Muscle of back (tissue), 13 donors: ENCODE measurements at places on chromosomes 1 and 21. TPM values are rescaled to one million over a fixed set of nuclear protein-coding genes. Genes with fewer than 3 reads are reported as not detected.
A peak's percentile ranks its signal among the peaks of the same experiment; 100 is the strongest.

Gene TFF2
- not detected for polyA plus RNA-seq

Gene BTBD8
- polyA plus RNA-seq: 1.4 TPM

DNA sequence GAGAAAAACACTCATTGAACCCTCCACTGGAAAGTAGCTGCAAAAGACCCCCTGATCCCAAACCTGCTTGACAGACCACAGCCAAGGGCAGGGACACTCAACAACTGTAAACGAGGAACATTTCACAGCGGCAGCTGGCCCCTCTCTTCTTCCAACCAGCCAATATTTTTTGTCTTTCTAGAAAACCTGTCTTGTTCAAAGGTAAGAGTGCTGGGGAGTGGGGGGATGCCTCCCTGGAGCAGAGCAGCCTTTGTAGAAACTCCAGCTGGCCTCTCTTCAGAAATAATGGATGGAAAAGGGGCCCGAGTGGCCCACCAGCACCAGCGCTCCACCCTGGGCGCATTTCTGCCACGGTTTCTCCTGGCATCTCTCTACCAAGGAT lies 384.0 kb downstream of the RRAGC start:
- DNase-seq: no peak

DNA sequence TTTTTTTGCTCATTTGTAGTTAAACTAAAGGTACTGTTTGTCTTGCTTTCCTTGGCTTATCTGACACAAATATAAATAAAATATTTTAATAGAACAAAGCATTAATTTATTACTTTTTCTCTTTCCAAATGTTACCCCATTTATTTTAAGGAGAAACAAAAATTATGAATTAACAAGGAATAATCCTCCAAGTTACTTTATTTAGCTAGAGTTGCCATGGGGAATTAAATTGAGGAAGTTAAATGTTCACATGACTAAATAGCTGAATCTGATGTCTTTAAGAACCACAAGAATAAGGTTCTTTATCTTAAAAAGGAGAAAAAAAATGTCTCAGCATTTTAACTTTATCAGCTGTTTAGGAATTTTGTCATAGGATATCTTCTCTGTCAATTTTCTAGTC lies 12.3 kb downstream of the ATG4C start:
- DNase-seq: no peak

DNA sequence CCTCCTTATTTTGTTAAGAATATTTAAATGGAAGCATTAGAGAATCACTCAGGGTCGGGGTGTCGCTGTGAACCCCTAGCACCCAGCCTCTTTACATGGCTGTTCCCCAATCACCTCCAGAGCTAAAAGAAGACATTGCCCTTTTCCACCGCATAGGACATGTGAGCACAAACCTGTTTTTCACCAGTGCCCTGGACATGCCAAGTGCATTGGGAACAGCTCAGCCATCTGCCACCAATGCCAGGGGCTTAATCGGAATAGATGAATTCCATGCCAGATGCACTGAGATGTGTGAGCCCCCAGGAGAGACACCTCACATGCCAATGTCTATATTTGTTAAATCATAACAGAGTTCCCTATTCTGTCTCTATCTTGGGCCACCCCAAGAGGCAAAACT lies 33.3 kb downstream of the EIF2D start:
- DNase-seq: no peak

Gene HPCA
- 1.2 TPM for polyA plus RNA-seq

DNA sequence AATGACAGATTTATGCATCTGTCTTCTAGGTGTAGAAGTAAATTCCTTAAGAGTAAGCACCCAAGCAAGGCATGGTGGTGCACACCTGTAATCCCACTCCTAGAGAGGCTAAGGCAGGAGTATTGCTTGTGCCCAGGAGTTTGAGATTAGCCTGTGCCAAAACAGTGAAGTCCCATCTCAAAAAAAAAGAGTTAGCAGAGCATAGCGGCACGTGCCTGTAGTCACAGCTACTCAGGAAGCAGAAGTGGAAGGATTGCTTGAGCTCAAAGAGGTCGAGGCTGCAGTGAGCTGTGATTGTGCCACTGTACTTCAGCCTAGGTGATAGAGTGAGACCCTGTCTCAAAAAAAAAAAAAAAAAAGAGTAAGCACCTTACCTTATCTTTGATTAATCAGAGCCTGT lies 15.1 kb upstream of the TIPRL start:
- no peak for DNase-seq

DNA sequence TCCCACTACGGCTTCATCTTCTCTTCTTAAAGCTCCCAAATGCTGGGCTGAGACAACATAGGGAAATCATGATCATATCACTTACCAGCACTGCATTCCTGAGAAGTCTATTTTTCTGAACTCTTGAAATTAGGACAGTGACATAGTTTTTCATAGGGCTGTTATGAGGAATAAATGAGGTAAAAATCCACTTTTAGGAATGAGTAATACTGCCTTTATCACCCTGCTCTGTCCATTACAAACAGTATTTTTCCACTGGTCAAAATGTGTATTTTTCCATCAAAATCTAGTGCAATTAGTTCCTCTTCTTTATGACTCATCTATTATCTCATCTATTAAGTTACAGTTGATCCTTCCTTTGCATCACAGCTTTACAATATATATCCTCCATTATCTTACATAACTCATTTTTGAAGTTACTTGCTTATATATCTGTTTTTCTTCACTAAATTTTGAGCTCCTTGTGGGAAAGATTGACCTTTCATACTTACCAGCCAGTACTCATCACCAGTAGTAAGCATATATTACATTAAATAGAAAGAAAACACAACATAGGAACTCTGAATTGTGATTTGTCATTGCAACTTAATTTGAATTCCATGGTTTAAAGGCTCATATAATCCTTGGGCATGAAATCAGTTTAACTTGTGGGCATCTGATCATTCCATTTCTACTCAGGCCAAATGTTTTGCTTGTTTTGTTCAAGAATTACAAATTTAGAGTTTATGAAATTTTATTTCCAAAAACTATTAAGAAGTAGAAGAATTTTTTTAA lies 37.1 kb downstream of the PRRX1 start:
- no peak for DNase-seq

Gene CRNN
- not detected for polyA plus RNA-seq

Gene PBXIP1
- polyA plus RNA-seq: 123 TPM

DNA sequence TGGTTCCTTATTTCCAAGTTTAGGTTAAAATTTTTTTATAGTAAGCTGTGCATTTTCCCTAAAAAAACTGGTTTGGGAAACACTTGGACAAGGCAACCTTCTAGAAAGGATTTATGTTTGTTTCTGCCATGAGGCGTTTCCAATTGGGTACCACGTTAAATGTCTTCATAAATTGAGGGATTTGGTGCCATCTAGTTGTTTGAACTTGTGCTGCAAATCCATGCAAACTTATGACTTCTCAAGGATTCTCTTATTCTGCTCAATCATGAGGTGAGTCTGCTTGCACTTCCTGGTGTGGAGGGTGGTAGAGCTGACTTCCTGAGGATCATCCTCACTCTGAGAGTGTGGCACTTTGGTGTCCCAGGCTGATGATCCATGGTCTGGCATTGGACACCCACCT lies 123.3 kb downstream of the PCNX2 start:
- no peak for DNase-seq

Gene RRP15
- polyA plus RNA-seq: 21.5 TPM

GRCh38 chr1:199945591-199945990 lies 81.9 kb upstream of the NR5A2 start:
- no peak for DNase-seq

GRCh38 chr1:65946960-65947359 lies 154.3 kb downstream of the PDE4B start:
- DNase-seq: no peak

DNA sequence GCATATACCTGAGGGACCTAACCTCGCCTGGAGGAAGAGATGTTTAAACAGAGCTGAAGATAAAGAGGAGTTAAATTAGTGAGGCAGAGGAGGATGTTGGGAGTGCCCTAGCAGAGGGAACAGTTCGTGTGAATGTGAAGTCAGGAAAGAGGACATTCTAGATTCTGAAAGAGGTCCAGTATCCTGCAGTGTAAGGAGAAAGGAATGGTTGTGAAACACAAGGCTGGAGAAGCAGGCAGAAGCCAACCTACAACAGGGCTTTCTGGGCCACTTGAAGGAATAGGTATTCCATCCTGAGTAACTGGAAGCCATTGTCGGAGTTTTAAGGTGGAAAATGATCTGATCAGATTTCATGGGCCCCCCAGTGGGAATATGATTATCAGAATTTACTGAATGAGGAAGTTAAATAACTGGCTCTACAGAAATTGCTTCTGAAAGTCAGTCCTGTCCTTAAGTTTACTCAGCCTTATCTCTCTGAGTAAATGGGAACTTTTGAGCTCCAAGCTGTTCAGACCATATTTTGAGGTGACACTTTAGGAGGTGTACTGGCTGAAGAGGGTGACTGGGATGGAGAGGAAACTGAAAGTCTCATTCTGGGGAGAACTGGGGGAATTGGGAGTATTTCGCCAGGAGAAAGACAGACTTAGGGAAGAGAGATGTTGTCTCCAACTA lies 24.4 kb upstream of the FAAH start:
- no peak for DNase-seq

- DNase-seq: no peak
These were observed 39.1 kb upstream of the NHLH2 start for GRCh38 chr1:115879977-115880376.

- DNase-seq: no peak
These were observed 27.5 kb upstream of the IGSF21 start for GRCh38 chr1:18079941-18080735.

GRCh38 chr21:25409978-25410377 lies 197.3 kb downstream of the MRPL39 start:
- DNase-seq: no peak

DNA sequence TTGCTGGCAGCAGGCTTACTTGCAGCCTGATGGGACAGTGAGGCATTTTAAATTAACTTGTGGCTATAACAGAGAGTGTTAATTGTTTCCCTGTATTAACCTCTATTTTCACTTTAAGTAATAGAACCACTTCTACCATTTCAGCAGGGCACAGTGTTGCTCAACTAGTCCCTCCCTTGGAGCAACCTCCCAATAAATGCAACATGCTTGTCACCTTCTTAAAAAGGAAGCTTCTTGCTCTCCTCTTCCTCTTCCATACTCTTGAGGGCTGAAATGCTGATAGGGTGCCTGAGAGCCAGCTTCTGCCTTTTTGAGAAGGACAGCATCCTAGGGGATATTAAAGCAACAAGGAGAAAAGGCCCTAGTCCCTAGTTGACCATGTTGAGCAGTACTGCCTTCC lies 52.1 kb downstream of the C4BPA start:
- no peak for DNase-seq

GRCh38 chr1:175862408-175862807 lies 119.0 kb upstream of the TNR start:
- no peak for DNase-seq

- no peak for DNase-seq
These were observed 45.2 kb downstream of the LYST start for GRCh38 chr1:235821361-235821981.

DNA sequence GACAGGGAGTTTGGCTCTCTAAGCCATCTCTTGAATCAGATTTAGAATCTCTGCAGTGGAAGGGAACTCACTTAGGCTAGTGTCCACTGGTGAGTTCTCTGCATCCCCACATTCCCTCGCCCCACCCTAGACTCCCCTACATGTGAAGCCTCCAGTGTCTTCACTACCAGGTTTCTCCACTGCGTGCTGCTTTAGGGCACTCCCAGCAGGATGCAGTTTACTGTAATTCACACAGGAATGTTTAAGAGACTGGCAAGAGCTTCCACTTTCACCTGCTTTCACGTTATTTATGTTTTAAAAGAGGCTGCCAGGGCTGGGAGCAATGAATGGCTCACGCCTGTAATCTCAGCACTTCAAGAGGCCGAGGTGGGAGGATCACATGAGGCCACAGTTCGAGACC lies 60.2 kb downstream of the KAZN start:
- no peak for DNase-seq

DNA sequence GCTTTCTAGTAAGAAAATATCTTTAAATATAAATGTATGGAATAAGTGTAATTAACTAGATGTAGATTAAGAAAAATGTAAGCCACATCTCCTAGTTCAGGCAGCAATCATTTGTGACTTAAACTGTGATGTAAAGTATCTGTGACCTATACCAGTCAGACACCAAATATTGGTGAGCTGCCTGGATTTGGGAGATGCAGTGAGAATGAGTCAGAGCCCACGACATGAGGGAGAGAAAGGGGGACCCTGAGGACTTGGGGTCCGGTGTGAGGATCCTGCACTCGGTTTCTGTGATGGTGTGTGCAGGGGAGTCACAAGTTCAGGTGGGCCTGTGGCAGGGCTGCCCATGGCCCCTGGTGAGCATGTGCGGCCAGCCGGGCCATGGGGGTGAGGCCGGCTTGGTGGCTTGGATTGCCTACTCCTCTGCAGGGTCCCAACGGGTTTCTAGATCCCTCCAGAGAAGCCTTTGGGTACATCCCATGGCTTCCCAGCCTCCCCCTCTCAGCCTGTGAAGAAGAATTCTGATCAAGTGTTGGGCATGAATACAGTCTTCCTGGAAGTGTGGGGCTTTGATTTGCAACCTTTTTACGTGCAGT lies 19.0 kb upstream of the ABCG1 start:
- no peak for DNase-seq

DNA sequence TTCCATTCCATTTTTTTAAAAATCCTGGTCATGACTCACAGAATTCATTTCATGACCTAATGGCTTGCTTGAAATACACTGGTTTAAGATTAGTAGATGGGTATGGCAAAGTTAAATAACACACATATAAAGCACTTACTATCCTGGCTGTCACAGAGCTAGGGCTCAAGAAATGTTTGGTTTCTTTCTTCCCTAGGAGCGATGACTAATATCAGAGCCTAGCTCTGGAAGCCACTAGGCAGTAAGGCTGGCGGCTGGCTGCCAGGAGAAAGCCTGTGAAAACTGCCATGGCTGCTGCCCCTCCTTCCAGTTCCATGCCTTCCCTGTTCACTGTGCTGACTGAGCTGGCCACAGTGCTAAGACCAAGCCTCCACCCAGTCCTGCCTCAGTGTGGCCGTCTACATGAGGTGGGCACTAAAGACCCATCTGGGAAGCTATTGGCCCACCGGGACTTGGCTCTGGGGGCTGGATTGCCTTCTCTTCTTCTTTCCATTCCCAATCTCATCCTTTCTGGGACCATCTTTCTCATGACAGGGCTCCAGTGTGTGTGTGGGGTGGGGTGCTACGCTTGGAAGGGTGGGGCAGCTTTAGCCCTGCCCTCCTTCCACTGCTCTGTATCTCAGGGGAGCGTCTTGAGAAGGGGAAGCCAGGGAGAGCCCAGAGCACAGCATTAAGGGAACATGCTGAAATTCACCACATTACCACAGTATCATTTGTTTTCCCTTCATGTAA lies 10.8 kb upstream of the ASCL5 start:
- peak; percentile 73 for DNase-seq

DNA sequence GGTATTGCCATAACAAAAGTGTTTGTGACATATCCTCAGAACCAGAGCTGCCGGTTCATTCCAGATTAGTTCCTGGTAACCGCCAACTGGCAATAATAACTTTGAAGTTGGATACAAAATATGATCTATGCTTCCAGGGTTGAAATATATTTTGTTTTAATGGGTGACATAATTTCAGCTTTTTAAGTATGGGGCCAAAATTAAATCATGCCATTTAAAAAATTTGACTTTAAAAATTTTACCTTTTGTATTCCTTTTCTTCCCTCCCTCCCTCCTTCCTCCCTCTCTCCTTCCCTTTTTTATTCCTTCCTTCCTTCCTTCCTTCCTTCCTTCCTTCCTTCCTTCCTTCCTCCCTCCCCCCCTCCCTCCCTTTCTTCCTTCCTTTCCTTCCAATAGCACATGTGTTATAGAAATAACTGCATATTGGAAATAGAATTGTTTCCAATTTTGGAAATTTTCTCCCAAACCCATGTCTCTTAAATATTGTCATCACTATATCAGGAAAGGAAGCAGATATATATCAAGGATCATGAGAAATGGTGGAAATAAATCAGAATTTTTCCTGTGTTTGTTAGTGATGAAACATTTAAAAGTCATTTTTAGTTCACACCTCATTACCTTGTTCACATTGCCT lies 12.0 kb upstream of the KIFAP3 start:
- DNase-seq: no peak

GRCh38 chr1:202286622-202287097 lies 55.1 kb downstream of the UBE2T start:
- no peak for DNase-seq
